ENCODE measurements at places on chromosomes 3 and 15. TPM values are rescaled to one million over a fixed set of nuclear protein-coding genes. Genes with fewer than 3 reads are reported as not detected.

The DUOXA2 gene
- not detected for total RNA-seq

The OSTN gene
- not detected for total RNA-seq

The TM6SF1 gene
- 5.6 TPM for total RNA-seq

The PPP1R14D gene
- total RNA-seq: not detected

The ZBTB20 gene
- total RNA-seq: 5.1 TPM

Measured in activated CD8-positive, alpha-beta T cell treated with anti-CD3 and anti-CD28 coated beads for 36 hours (primary cell).